ENCODE measurements at places on chromosomes 6 and 20. TPM values are rescaled to one million over a fixed set of nuclear protein-coding genes. Genes with fewer than 3 reads are reported as not detected.

SLC2A10 gene
- polyA plus RNA-seq = 4.8 TPM

COL20A1 gene
- 0.30 TPM for polyA plus RNA-seq

YTHDF1 gene
- 38.2 TPM for polyA plus RNA-seq

C6orf163 gene
- polyA plus RNA-seq = 1.5 TPM

BPI gene
- 0.57 TPM for polyA plus RNA-seq

DEFB129 gene
- polyA plus RNA-seq = not detected

DHX16 gene
- 48.0 TPM for polyA plus RNA-seq

UBE2J1 gene
- 41.2 TPM for polyA plus RNA-seq

TMEM74B gene
- polyA plus RNA-seq = 1.3 TPM

- H3K27me3 ChIP-seq = no peaks in the 10 kb centered on the region
- H3K27ac ChIP-seq = no peak overlapping the region
- no peak overlapping the region for H3K4me3 ChIP-seq
- no peak for DNase-seq
- peaks cover 13% of the 10 kb centered on the region for H3K36me3 ChIP-seq
- H3K4me1 ChIP-seq = peaks cover 14% of the 10 kb centered on the region
Measured at GRCh38 chr6:15408758-15409157, 162.9 kb downstream of the JARID2 start.

GRCh38 chr6:14720411-14721102, 525.3 kb upstream of the JARID2 start:
- no peaks in the 10 kb centered on the region for H3K36me3 ChIP-seq
- no peak for DNase-seq
- peaks cover 25% of the 10 kb centered on the region for H3K4me1 ChIP-seq
- no peaks in the 10 kb centered on the region for H3K27me3 ChIP-seq

DNA sequence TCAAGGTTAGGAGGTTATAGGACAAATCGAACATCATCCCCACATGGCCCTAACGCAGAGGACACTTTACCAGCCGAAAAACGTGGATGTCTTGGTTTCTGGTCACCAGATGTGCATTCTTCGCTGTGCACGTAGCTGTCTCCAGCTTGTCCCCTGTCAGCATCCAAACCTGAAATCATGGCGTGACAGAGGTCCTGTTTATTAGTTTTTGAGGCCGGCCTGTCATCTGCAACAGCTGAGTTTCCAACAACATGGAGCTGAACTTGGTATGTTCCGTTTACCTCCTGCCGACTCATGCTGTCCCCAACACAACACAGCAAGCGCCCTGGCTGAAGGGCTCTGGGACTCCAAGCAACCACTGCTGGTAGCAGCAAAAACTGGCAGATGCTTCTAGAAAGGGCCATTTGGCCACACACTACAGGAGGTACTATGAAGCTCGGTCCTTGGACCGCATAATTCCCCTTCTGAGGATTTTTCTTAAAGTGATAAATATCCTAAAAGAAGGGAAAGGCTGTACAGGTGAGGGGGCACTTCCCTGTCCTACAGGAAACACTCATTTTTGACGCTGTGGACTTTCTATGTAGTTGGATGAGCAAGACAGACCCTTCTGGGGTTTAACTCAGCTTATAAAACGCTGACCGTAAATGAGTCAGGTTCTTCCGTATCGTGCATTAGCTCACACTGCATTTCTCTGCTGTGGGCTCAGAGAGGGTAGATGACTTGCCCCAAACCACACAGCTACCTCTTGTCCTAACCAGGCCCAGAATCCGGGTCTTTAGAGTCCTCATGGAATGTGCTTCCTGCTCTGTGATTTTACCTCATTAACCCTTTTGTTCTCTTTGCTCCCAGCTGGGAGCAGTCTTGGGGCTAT, 79.7 kb upstream of the NFATC2 start:
- no peak overlapping the region for H3K4me3 ChIP-seq
- H3K4me1 ChIP-seq = no peaks in the 10 kb centered on the region
- H3K36me3 ChIP-seq = no peaks in the 10 kb centered on the region
- no peak for DNase-seq

DNA sequence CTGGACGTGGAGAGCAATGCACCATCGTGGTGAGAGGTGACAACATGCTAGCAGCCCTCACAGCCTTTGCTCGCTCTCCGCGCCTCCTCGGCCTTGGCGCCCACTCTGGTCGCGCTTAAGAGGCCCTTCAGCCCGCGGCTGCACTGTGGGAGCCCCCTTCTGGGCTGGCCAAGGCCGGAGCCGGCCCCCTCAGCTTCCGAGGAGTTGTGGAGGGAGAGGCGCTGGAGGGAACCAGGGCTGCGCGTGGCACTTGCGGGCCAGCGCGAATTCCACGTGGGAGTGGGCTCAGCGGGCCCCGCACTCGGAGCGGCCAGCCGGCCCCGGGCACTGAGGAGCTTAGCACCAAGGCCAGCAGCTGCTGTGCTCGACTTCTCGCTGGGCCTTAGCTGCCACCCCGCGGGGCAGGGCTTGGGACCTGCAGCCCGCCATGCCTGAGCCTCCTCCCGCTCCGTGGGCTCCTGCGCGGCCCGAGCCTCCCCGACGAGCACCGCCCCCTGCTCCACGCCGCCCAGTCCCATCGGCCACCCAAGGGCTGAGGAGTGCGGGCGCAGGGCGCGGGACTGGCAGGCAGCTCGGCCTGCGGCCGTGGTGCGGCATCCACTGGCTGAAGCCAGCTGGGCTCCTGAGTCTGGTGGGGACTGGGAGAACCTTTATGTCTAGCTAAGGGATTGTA, 3.8 kb downstream of the GPX6 start:
- peaks cover 6% of the 10 kb centered on the region for H3K27me3 ChIP-seq
- no peak overlapping the region for H3K4me3 ChIP-seq
- no peak overlapping the region for H3K27ac ChIP-seq
- no peak for DNase-seq

- DNase-seq = no peak
- H3K4me3 ChIP-seq = no peak overlapping the region
- H3K36me3 ChIP-seq = no peaks in the 10 kb centered on the region
- no peak overlapping the region for H3K27ac ChIP-seq
- H3K4me1 ChIP-seq = peaks cover 20% of the 10 kb centered on the region
Measured at GRCh38 chr20:49687595-49688567, 25.8 kb downstream of the B4GALT5 start.

GRCh38 chr20:33853507-33853813, 42.3 kb downstream of the CHMP4B start:
- peak; percentile 90 for DNase-seq
- peaks cover 38% of the 10 kb centered on the region for H3K36me3 ChIP-seq
- peaks cover 70% of the 10 kb centered on the region for H3K4me1 ChIP-seq

DNA sequence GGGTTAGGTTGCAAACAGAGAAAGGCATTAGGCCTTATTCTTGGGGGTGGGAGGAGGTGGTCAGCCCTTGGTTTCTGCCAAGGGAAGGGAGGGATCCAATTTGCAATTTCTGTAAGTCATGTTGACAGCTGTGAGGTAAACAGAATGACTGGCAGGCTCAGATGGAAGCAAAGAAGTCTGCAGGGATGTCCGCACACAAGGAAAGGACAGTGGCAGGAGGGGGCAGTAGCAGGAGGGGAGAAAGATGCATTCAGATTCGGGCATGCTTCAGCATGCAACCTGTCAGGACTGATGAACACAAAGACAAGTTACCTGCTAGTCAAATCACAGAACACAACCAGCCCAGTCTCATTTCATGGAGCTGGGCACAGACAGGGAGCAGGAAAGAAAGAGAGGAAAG, 217.9 kb upstream of the FOXA2 start:
- H3K4me3 ChIP-seq = no peak overlapping the region
- no peaks in the 10 kb centered on the region for H3K36me3 ChIP-seq
- no peaks in the 10 kb centered on the region for H3K4me1 ChIP-seq

- no peak overlapping the region for H3K27ac ChIP-seq
- no peak for DNase-seq
- no peak overlapping the region for H3K4me3 ChIP-seq
- H3K4me1 ChIP-seq = peaks cover 12% of the 10 kb centered on the region
- no peaks in the 10 kb centered on the region for H3K27me3 ChIP-seq
Measured at GRCh38 chr20:62942456-62942855, 4.5 kb downstream of the GID8 start.

GRCh38 chr20:25288291-25289181, 40.7 kb downstream of the PYGB start:
- no peaks in the 10 kb centered on the region for H3K27me3 ChIP-seq
- H3K4me3 ChIP-seq = no peak overlapping the region
- no peak overlapping the region for H3K27ac ChIP-seq

- H3K27me3 ChIP-seq = no peaks in the 10 kb centered on the region
- no peak overlapping the region for H3K27ac ChIP-seq
- no peaks in the 10 kb centered on the region for H3K4me1 ChIP-seq
- DNase-seq = no peak
Measured at GRCh38 chr20:43529457-43530153, 22.1 kb downstream of the L3MBTL1 start.

DNA sequence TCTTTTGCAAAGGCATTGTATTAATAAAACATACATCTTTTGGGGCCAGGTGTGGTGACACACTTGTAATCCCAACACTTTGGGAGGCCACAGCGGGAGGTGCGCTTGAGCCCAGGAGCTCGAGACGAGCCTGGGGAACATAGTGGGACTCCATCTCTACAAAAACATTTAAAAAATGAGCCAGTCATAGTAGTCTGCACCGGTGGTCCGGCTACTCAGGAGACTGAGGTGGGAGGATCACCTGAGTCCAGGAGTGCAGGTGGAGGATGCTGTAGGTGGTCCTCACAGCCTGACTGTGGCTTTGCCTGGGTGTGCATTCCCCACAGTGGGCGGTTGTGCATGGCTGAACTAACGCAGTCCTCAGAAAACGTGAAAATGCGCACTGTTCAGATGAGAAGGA, 162.5 kb downstream of the DLL1 start:
- H3K27ac ChIP-seq = no peak overlapping the region
- no peaks in the 10 kb centered on the region for H3K27me3 ChIP-seq
- H3K4me3 ChIP-seq = no peak overlapping the region

GRCh38 chr6:56840467-56841380, 114.2 kb upstream of the BEND6 start:
- peaks cover 9% of the 10 kb centered on the region for H3K4me1 ChIP-seq
- DNase-seq = no peak
- peaks cover 4% of the 10 kb centered on the region for H3K27me3 ChIP-seq
- H3K27ac ChIP-seq = no peak overlapping the region
- no peaks in the 10 kb centered on the region for H3K36me3 ChIP-seq

DNA sequence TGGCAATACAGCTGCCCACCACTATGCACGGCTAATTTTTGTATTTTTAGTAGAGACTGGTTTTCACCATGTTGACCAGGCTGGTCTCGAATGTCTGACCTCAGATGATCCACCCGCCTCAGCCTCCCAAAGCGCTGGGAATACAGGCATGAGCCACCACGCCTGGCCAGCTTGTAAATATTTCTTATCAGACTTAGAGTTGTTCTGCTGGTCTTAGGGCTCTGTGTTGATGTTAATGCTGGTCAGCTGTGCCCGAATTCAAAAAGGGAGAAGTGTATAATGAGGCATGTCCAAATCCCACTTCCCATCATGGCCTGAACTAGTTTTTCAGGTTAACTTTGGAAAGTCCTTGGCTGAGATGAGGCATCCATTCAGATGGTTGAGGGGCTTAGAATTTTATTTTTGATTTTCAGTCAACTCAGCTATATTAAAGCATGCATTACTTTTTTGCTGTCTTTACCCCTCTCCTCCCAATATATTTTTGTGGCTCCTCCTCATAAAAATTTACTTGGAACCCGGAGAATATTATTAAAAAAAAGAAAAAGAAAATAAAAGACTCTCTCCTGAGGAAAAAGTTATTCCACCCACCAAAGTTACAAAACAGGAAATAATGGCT, 47.7 kb downstream of the ADAT2 start:
- H3K27ac ChIP-seq = no peak overlapping the region
- H3K36me3 ChIP-seq = no peaks in the 10 kb centered on the region
- H3K27me3 ChIP-seq = no peaks in the 10 kb centered on the region
- DNase-seq = no peak

DNA sequence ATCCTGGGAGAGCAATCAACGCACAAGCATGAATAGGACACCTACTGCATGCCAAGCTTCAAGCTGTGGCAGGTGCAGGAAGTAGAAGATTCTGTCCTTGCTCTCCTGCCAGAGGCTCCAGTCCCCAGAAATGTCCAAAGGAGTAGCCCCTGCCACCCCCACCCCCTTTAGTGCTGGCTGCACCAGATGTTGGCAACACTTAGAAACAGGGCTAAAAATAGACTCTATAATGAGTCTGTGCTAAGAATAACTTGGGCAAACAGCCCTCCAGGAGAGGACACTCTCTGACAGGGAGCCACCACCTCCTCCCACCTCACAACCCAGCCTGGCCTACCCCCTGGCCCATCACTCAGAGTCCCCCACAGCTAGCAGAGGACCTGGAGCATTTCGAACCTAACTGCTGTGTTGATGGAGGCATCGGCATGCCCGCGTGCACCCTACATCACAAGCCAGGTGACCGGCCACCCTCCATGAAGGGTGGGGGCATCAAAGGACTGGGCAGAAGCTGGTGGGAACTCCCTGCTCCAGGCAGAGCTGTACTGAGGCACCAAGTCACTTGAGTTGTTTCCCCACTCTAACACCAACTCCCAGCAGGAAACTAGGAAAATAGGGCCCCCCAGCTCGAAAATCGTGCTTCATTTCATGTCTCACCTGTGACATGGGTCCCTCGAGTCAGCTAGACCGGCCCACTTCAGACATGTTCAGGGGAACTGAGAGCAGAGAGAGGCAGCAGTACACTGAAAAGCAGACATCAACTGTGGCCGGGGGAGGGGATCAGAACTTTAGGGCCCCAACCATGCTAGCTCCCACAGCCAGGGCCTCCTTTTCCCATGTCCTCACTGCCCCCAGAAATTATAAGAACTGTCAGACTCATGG, 18.7 kb downstream of the TFEB start:
- H3K36me3 ChIP-seq = no peaks in the 10 kb centered on the region
- DNase-seq = no peak
- H3K4me3 ChIP-seq = no peak overlapping the region
- H3K27me3 ChIP-seq = no peaks in the 10 kb centered on the region
- no peak overlapping the region for H3K27ac ChIP-seq
- no peaks in the 10 kb centered on the region for H3K4me1 ChIP-seq

GRCh38 chr6:153602401-153602800, 436.6 kb upstream of the OPRM1 start:
- no peaks in the 10 kb centered on the region for H3K27me3 ChIP-seq
- H3K4me1 ChIP-seq = no peaks in the 10 kb centered on the region
- H3K4me3 ChIP-seq = no peak overlapping the region
- H3K36me3 ChIP-seq = no peaks in the 10 kb centered on the region

GRCh38 chr6:108562503-108562993, 1.8 kb downstream of the FOXO3 start:
- DNase-seq = no peak
- H3K4me1 ChIP-seq = peaks cover 22% of the 10 kb centered on the region
- peaks cover 10% of the 10 kb centered on the region for H3K36me3 ChIP-seq
- peaks cover 12% of the 10 kb centered on the region for H3K27me3 ChIP-seq
- H3K4me3 ChIP-seq = peak overlapping the region; percentile 44

DNA sequence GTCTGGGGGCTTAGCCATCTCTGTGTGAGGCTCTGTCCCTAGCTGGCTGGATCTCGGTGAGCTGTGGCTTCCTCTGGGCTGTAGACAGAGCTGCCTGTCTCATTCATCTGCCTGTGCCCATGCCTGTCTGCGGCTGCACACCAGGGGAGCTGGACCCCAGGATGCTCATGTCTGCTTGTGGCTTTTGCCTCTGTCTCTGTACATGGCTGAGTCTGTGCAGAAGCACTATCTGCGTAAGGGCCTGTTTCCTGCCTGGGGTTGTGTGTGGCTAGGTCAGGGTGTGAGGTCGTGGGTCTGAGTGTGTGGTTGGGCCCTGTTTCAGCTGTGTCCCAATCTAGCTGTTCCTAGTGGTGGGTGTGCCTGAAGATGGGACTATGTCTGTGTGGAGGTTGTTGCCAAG, 68.2 kb downstream of the CDH22 start:
- no peaks in the 10 kb centered on the region for H3K36me3 ChIP-seq
- no peak for DNase-seq
- H3K4me1 ChIP-seq = no peaks in the 10 kb centered on the region
- H3K27ac ChIP-seq = no peak overlapping the region
